ELR (cell line): ENCODE measurements at places on chromosomes 4 and X.

DNA sequence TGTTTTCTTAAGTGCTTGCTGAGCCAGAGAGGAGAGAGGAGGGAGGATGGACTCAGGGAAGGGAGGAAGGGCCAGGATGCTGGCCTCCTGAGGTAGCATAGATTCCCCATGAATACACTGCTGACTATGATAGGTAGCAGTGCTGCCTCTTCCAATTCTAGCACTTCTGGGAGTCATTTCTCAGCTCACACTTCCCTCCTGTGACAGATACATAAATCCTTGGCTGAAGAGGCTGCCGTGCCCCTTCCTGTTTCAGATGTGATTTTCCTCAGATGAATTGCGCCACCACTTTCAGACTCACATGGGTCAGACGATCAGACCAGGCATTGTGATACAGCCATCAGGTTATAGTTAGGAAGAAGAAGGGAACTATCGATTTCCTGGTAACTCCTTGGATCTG, 22.4 kb downstream of the TSC22D3 start:
- DNase-seq = no peak

DNA sequence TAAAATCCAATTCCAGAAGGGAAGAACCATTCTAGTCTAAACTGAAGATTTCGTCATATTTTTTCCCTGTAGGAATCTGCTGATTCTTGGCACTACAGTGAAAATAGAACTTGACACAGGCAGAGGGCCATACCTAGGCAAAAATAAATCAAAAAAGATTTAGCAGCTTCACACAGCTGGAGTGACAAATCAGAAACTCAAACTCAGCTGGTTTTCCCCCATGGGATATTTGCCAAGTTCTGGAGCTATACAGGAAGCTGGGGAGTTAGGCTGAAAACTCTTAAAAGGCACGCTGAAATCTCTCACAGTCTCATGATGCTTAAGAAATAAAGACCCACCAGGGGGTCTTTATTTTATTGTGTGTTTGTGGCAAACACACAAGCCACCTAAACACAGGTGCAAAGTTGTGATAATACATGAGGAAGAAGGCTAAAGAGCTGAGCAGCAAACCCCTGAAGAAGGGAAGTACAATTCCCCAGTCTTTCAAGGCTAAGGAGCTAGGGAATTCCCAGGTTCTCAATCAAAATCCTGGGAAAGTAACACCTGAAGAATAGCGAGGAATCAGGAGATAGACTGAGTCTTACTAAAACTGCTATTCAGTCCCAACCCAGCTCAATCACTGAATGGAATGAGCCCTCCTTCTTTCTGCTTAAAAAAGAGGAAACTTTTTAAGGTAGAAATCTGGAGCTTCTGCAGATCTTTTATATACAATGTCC, 32.1 kb upstream of the BEND2 start:
- peak; percentile 0 for DNase-seq

DNA sequence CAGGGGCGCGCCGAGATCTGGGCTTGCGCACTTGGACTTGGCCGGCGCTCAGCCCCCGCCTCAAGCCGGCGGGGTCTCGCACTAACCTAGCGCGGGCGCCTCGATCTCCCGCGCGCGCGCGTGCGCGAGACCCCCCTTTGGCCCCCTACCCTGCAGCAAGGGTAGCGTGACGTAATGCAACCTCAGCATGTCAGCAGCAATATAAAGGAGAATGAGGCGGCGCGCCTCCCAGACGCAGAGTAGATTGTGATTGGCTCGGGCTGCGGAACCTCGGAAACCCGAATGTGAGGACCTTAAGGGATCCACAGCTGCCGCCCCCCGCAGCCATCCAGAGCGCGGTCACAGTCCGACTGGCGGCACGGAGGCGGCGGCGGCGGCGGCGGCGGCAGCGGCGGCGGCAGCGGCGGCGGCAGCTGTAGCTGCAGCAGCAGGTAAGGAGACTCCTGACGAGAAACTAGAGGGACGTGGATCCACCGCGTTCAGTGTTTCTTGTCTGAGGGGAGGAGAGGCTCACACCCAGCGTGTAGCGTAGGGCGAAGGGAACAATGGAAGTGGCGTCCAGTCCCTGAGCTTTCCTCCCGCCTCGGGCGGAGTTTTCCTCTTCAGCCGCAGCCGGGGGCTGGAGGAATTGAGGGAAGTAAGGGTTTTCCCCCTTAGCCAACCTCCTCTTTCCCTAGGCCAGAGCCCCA, at the start of the genes SATL1 and ZNF711:
Gene SATL1 (minus strand): TSS at position 19 of the 689 bp plus-strand sequence. CDS start 134,811 bp downstream, outside the sequence.
Gene ZNF711 (plus strand): TSS at position 231 of the 689 bp plus-strand sequence. CDS start 3,582 bp downstream, outside the sequence.
- DNase-seq = no peak

DNA sequence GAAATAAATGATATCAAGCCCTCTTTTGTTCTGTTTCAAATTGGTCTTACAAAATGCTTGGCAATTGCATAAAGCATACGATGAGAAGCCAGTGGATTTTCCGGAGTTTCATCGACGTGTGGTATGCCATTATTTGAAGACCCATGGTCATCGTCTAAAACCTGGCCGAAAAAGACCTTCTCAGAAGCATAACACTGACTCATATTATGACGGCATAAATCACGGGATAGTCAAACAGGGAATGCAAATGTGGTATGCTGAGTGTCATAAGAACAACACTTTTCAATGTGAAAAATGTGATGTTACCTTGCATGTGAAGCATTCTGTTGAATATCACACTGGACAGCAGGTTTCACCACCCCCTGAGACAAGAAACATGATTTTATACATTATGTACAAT, 695.2 kb downstream of the GRXCR1 start:
- peak; percentile 12 for DNase-seq

DNA sequence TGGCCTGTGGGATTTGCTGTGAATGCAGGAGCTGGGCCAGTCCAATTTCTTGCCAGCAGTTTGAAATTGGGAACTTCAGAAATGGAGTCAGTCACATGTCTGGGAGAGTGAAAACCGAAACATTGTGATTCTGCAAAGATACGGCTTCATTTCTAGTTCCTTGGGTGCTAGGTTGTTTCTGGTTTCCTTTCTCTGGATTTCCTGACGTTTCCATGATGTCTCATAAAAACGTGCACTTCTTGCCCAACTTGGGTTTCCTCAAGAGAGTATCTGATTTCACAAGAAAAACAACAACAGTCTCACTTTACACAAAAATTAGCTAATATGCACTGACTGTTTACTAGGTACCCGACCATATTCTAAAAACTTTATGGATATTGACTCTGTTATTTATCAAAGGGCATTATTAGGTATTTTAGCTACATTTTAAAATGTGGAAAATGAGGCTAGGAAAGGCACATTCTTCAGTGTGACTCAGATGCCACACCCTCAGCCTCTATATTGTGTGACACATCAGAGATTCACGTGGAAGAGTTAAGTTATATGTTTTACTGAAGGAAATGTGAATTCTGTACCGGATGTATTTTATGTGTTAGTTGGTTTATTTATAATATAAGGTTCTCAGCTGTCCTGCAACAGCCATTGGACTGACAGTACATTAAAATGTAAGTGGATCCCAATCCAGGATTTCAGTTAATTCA, 225.0 kb upstream of the PUDP start:
- peak; percentile 89 for DNase-seq

DNA sequence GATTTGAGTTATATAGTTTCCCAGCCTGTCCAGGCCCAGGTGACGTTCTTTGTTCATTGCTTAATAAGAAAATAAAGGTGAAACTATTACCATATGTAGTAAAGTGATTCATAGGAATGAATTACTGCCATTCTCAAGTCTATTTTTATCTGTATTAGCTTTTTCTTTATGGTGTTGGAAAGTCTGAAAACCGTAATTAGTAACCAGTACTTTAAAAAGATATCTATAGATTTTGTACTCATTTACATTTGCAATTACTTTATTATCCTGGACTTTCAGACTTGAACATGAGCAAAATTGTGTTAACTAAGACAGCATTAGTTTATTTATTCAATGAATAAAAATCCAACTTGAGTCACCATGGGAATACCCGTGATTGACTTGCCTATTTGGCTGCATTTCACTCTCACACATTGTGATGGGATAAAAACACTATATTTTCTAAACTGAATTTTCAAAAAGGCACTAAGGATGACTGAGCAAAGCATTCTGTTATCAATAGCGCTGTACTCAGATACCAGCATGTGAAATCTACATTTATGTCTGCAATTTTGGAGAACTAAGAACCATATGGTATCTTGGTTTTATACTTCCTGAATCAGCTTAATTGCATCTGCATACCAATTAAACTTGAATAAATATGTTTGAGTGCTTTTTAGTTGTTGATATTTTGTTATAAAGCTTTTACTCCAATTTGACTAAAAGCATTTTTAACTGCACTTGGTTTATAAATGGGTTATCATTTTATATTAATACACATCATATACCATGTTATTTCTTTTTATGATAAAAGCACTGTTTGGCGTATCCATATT, 154.6 kb downstream of the CCSER1 start:
- DNase-seq = no peak

GRCh38 chrX:323721-324628, 5.4 kb upstream of the GTPBP6 start:
- DNase-seq = peak; percentile 27

- no peak for DNase-seq
Observed at GRCh38 chrX:16797841-16798240, 11.6 kb downstream of the TXLNG start.

GRCh38 chrX:104112326-104112951, at the start of gene ZCCHC18:
Gene ZCCHC18 (plus strand): TSS chrX:104112523. CDS start chrX:104114112, 1,589 bp downstream.
- DNase-seq = peak; percentile 57

- DNase-seq = peak; percentile 1
Observed at GRCh38 chr4:188778905-188779304, 639.7 kb downstream of the TRIML1 start.

DNA sequence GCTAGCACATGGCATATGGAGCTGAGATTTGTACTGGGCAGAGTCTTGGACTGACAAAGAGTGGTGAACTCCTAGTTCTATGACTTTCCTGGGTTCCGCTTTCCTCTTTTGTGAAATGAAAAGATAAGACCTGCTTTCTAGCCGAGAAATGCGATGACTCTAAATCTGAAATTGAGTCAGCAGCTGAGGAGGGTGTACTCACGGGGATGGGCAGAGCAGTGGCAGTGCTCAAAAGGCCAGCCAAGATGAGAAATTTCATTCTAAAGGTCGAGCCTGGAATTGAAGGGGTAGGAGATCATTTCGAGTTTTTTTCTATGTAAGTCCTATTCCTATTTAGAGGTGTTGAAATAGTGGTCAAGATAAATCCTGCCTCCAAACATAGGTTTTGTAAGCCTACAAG, 47.0 kb downstream of the NUDT9 start:
- DNase-seq = no peak

GRCh38 chrX:16207634-16208033, 40.4 kb downstream of the MAGEB17 start:
- DNase-seq = no peak

DNA sequence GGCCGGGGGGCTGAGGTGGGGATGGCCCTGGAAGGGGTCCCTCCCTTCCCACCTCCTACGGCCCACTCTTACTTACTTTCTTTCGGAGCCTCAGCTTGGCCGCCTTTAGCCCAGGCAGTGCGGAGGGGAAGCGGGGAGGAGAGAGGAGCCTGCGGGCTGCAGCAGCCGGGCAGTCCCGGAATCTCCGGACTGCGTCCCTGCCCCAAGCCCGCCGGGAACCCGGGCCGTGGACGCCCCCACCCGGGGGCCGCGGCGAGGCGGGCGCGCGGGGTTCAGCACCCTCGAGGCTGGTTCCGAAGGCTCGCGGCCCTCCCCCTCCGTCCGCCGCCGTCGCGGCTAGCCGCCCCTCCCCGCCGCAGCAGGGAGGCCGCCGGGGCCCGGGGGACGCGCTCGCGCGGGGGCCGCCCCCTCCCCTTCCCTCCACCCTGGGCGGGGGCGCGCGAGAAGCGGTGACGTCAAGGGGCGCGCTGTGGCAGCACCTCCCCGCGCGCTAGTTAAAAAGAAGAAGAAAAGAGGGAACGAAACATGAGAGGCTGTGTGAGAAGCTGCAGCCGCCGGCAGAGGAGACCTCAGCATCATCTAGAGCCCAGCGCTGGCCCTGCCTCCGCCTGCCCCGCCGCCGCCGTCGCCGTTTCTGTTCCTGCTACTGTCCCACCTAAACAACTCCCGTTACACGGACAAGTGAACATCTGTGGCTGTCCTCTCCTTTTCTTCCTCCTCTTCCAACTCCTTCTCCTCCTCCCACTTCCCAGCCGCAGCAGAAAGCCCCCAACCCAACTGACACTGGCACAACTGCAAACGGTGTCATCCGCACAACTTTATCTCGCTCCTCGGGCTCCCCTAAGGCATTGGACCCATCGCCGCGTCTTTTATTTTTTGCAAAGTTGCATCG, at the start of gene HHIP:
Gene HHIP (plus strand): TSS at position 526 of the 892 bp plus-strand sequence. CDS start 520 bp downstream, outside the sequence.
- peak; percentile 61 for DNase-seq

GRCh38 chrX:40552768-40553167, 28.0 kb upstream of the ATP6AP2 start:
- peak; percentile 37 for DNase-seq

- peak; percentile 40 for DNase-seq
Observed at GRCh38 chr4:106584337-106584989, 215.9 kb upstream of the GIMD1 start.

DNA sequence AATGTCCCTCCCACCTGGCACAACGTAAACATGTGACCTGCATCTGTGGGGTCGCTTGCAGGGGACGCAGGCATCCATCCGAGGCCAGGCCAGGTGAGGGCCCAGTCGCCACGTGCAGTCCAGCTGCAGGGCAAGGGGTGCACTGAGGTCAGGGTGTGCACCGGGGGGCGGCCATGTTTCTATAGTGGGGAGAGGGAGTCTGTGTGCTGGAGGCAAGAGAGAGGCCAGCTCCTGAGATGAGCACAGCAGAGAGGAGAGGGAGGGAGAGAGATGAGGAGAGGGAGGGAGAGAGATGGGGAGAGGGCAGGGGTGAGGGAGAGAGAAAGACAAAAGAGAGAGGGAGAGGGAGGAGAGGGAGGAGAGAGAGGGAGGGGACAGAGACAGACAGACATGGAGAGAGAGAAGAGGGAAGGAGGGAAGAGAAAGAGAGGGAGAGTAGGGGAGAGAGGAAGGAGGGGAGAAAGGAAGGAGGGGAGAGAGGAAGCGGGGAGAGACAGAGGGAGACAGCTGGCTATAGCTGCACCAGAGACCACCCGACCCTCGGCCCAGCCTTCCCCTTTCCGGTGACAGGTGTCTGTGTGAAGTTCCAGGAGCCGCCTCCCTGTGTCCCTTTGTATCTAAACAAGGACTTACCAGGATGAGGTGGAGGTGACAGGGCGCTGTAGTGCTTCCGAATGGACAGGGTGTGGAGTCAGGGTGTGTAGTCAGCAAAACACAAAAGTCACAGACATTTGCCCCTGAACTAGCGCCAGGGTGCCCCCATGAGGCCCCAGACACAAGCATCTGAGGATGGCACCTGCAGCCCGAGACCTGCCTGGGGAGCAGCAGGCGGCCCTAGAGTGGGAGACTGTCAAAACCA, 68.7 kb downstream of the ADRA2C start:
- no peak for DNase-seq

DNA sequence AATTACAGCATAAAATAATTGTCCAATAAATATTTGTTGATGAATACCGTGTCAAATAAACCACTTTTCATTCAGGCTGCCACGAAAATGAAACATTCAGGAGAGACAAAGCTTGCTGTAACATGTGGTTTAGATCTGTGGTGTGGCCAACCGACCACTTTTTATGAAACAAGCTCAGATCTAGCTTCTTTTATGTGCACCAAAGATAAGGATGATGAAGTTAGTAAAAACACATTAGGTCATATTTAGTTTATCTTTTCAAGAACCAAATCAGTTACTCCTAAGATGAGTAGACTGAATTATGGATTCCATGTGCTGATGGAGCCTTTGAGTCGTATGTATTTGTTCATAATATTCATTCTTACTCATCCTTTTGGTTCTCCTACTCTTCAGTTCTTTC, 35.8 kb downstream of the STOX2 start:
- no peak for DNase-seq

- peak; percentile 88 for DNase-seq
Observed at GRCh38 chrX:19670854-19671620, 155.7 kb upstream of the MAP3K15 start.

GRCh38 chrX:7390441-7390840, 242.5 kb upstream of the PUDP start:
- DNase-seq = no peak
